ENCODE measurements at places on chromosomes 2 and 18.

DNA sequence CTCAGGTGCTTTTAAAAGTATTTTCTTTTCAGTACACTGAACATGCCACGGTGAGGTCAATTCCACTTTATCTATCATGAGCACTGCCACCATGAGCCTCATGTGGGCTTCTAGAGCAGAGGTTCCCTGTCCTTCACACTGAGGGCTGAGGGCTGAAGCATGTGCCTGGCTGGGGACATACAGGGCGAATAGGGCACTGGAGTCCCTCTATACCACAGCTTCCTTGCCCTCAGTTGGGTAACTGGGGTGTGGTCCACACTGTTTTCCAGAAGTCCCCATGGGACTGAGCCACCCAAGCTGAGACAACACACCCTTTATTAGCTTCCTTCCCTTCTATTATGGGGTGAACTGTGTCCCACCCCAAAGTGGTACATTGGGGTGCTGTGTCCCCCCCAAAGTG, 172.2 kb upstream of the ID2 start:
- DNase-seq = no peak

GRCh38 chr2:69828938-69829255, 563 bp upstream of the GMCL1 start:
- DNase-seq = no peak

DNA sequence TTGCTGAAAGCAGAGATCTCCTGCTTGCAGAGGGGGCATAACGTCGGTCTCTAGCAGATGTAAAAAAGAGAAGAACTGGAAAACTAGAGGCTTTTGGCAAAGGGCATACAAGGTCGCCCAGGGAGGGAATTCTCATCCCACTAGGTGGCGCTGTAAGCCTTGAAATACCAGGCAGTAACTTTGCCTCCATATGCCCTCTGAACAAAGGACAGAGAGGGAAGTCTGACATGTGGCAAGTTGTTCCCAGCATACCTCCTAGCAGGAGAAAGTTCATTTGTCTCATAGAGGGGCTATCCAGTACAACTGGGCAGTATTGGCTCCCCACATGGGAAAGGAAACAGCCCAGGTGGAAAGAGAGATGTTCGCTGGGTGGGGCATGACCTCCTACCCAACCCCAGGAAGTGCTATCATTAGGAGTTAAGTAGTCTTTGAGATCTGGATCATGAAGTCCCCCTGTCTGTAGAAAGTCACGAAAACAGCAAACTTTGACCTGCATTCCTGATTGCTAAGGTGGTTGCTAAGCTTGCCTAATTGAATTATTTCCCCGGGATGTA, 39.9 kb downstream of the STK17B start:
- DNase-seq = no peak

- no peak for DNase-seq
Measured at GRCh38 chr2:216327447-216327935, 44.8 kb downstream of the MARCHF4 start.

GRCh38 chr2:168673265-168674189, 128.9 kb upstream of the NOSTRIN start:
- no peak for DNase-seq

- no peak for DNase-seq
Measured at GRCh38 chr2:62783679-62784078, 78.2 kb downstream of the EHBP1 start.

- DNase-seq = no peak
Measured at GRCh38 chr2:176768185-176768584, 444.4 kb upstream of the HNRNPA3 start.

- no peak for DNase-seq
Measured at GRCh38 chr2:109472974-109473373, 140.8 kb downstream of the SEPTIN10 start.

DNA sequence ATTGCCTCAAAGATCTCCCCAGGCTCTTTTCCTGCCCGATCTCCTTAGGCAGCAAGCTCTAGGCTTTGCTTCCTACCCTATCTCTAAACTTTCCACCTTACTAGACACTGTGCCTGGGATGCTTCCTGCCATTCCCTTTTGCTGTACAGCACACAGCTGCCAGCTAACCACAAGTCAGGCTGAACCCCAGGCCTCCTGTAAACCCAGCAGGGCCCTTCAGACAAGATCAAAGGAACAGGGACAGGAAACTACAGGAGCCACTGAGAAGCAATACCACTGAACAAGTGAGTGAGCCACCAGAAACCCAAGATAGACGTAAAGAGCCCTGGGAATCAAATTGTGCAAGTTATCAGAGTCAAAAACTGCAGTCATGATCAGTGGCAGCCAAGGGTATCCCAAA, 180.7 kb downstream of the SUCLG1 start:
- DNase-seq = no peak

DNA sequence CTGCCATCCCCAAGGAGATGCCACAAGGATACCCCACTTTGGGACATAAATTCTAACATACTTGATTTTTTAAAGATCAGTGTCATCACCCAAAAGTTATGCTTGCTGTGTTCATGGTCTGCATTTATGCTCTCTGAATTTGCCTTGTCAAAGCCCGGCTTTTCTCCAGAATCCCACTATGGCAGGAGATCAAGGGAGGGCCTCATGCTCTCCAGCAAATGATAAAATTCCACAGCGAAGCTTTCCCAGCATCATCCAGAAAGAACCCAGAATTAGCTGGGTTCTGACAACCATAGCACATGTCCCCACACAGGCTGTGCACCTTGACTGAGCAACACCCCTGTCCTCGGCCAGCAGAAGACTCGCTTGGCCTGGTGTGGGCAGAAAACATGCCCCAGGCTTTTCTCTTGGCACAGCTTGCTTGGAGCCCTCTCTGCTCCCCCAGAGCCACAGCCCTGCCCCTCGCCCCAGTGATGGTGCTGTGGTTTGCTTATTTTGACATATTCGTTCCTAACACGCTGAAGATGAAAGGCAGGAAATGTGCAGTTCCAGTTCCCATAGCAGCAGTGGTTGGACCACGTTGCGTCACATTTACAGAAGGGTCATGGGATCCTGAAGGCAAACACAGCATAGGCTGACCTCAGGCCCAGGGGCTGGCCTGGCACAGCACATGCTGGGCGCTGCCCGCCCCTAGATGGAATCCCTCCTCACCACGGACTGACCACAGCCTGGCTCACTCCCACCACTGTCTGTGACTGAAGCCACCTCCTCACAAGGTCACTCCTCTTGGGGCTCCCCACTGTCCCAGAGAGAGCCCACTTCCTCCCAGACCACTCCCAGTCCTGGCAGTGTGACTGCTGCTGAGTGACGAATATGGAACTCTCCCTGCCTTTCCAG, 14.1 kb upstream of the CHRNA1 start:
- peak; percentile 71 for DNase-seq

GRCh38 chr2:210003359-210003758, 921 bp downstream of the RPE start:
- no peak for DNase-seq

DNA sequence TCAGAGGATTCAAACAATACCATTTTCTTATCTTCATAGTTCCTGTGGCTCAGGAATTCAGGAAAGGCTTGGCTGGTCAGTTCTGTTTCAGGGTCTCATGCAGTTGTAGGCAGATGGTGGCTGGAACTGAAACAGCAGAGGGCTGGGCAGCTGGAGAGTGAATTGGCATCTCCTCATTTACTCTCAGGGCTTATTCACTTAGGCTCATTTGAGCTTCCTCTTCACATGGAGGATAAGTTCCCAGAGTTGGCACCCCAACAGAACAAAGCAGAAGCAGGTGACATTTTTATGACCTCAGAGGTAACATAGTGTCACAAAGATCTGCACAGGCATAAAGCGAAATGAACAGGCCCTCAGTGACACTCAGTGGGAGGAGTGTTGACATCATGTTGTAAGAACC, 66.1 kb downstream of the RBBP8 start:
- DNase-seq = no peak

- no peak for DNase-seq
Measured at GRCh38 chr18:79738581-79739439, 58.9 kb upstream of the KCNG2 start.

DNA sequence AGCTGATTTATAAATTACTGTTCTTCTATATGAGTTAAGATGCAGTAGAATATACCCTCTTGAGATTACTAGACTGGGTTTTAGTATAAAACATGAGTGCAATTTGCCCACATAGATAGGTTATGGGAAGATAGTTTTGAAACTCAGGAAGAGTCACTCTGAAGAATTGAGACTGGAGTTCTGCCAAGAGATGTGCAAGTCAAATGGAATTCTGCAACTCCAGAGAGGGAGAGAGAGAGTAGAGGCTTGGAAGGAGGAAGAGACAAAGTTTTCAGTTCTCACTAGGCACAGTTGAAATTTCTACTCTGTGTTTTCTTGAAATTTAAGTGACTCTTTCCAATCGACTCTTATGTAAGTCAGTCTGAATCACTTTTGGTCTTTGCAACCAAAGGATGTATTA, 878.8 kb downstream of the TSN start:
- no peak for DNase-seq

DNA sequence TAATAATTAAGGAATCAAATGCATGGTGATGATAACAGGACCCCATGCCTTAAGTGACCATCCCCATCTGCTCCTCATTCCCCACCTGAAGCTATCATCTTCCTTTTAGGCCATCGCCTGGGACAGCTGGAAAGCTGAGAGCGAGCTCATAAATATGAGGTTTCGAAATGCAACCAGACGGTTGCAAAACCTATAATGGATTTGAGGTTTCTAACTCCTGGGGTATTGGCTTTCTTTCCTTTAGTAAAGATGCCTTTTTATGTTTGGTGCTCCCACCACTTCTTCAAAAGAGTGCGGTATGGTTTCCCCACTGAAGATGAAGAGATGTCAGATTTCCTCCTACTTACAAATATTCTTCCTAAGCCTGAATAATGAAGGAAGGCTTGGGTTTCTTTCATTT, 1589.5 kb upstream of the PIK3C3 start:
- DNase-seq = no peak

DNA sequence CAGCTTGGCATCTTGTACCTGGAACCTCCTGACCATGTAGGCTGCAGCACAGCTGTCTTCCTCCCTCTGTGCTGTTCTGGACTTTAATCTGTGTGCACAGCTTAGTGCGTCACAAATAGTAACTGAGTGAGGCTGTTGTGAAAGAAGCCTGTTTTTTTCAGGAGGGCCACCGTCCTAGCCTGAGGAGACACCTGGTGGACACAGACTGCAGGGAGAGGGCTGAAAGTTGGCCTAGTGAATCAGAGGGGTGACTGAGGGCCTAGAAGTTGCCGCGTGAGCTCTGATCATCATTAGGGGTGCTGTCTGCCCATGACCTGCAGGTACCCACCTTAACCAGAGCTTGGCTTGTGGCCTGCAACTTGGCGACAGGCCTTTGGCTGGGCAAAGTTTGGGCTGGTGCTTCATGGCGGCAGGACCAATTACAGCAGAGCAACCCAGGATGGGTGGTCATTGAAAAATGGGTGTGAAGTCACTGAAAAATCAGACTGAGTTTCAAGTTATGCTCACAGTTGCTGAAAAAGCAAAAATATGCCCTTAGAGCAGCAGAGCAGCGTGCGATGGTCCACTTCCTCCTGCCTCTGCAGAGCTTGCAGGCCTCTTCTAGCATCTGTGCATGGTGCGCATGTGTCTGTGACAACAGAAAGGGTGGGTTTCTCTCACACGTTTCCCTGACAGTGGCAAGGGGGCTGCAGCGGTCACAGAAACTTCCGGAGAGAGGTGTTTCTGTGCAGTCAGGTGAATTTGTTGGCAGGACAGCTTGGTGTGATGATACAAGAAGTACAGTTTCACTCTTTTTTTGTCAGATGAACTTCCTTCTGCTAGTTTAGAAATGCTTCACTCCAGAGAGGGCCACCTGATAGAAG, 9.6 kb downstream of the GDF7 start:
- peak; percentile 51 for DNase-seq

DNA sequence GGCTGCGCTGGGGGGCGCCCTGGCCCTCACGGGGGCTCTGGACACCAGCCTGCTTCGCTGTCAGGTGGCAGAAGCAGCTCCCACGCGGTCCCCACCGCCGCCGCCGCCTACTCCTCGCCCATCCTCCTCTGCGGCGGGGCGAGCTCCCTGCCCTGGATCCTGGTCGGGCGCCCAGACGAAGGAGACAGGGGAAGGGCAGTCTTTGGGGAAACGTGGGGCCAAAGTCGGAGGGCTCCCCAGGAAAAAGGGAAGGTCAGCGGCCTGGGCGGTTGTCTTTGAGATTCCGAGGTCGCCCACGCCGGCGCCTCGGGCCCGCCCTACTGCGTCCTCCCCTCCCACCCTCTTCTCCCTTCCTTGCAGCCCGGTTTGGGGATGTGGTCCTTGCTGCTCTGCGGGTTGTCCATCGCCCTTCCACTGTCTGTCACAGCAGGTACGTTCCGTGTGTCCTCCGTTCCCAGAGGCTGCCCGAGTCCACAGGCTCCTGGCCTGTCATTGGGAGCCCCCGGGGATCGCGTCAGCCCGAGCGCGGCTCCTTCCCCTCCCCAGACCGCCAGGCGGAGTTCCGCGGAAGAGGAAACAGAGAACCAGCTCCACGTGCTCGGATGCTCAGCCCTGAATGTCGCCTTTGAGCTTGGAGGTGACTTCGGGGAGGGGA, 800 bp downstream of the IL1RL2 start:
- DNase-seq = peak; percentile 27

DNA sequence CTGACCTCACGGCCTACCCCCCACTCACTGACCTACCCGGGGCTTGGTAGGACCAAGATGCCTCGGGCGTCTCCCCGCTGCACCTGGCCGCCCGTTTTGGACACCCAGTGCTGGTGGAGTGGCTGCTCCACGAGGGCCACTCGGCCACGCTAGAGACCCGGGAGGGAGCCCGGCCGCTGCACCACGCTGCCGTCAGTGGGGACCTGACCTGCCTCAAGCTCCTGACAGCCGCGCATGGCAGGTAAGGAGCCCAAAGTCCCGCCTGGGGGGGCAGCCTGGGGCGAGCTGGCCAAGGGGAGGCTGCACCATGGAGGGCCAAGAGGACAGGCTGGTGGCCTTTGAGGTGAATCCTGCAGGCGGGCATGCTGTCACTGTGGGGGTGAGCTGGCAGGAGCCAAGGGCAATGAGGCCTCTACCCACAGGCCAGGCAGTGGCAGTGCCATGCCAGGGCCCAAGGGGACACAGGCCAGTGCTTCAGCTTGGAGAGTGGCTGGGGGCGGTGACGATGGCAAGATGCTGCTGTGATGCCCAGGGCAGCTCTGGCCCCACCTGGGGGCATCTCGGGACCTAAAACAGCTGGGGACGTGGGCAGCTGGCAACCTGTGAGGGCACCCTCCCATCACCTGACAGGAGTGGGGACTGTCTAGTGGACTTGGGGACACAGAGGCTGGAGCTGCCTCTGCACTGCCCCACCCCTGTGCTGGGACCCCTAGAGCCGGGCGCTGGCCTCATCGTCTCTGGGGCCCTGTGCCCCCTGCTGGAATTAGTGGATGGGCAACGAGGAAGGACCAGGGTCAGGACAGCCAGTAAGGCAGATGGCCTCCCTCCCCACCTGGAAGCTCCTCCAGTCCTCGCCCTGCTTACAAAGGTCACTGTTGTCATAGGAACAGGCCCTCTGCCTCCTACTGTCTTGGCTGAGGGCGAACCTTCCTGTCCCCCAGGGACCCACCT, 2.0 kb downstream of the ESPNL start:
- no peak for DNase-seq

DNA sequence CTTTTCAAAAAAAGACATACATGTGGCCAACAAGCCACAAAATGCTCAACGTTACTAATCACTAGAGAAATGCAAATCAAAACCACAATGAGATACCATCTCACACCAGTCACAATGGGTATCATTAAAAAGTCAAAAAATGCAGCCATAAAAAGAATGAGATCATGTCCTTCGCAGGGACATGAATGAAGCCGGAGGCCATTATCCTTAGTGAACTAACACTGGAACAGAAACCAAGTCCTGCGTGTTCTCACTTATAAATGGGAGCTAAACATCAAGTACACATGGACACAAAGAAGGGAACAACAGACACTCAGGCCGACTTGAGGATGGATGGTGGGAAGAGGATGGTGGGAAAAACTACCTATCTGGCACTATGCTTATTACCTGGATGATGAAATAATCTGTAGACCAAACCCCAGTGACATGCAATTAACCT, 17.8 kb upstream of the ATL2 start:
- DNase-seq = no peak

Data from GM13976 (cell line).